Suprapubic skin (tissue), 4 donors: ENCODE measurements at places on chromosomes 1 and 21.

DNA sequence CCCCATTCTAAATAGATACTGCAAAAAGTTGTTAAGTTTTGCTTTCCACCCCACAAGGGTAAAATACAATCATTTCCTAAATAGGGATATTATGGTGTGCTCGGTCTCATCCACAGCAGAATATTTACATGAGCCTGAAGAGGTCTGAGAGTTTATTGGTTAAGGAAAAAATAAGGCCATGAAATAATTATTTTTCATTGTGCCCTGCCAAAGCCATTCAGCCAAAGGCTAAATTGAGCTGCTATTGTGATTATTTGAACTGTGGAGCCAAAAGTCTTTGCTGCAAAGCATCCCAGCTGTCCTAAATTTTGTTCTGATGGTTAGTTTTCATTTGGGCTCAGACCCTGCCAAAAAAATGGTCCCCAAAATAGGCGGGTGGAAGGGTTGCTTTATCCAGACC is 298.7 kb upstream of the ESRRG start:
- no peak for DNase-seq

DNA sequence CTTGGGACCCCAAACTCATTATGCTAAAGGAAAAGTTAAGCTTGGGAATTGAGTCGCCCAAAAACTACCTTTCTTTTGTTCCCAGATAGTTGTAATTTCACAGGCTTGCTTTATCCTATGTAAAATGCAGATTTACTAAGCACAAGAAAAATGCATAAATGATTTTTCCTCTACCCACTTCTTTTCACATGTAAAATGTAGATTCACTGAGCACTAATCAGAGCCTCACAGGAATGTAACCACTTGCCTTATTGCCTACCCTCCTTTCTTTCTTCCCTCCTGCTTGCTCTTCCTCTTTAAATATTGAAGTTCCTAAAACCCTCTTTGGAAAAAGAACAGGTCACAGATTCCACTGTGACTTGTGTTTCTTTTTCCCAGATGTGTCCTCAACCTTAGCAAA is 18.3 kb downstream of the CAPN8 start:
- DNase-seq: no peak

DNA sequence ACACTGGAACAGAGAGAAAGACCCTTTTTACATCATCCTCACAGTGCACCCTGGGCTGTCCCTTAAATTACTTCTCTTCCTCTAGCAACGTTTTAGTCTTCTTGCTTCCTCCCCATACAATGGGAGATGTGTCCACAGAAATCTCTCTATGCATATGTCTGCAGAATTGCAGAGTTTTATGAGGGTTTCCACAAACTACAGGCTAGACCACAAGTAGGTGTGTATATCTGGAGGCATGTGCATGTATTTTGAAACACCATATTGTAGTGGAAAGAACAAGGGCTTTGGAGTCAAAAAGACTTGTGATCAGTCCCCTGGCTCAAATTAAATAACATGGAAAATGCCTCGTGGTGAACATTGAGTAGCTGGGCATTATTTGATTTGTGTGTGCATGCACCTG is 121.3 kb upstream of the IPO9 start:
- no peak for DNase-seq

GRCh38 chr1:21612057-21612456 is 57.1 kb downstream of the RAP1GAP start:
- DNase-seq: no peak

DNA sequence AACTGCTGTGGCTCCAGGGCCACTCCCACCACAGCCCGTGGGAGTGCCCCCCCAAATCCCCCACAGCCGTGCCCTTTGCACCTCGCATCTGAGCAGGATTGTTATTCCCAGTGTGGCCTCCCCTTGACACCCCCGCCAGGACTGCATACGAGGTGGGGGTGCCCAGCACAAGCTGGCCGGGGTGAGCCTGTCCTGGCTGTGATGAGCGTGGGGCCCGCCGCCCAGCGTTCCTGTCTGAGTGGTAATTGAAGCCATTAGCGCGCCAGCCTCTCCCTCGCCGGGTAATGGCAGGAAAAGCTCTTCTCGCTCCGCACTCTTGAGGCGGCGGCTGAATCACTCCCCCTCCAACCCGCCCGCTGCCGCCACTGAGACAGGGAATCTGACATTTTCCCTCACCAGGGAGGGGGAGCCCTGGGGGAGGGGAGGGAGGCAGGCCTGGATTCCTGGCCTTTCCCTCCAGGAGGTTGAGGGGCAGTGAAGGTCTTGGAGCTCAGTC is 27.7 kb downstream of the PTPRF start:
- no peak for DNase-seq

GRCh38 chr1:218079347-218079746 is 205.7 kb upstream of the RRP15 start:
- DNase-seq: no peak

- peak; percentile 54 for DNase-seq
Measured at GRCh38 chr1:17791055-17791390, 35.9 kb downstream of the ACTL8 start.

GRCh38 chr1:68525781-68526180 is 28.9 kb upstream of the DEPDC1 start:
- no peak for DNase-seq

GRCh38 chr1:186829686-186830587 is 1.2 kb downstream of the PLA2G4A start:
- no peak for DNase-seq

DNA sequence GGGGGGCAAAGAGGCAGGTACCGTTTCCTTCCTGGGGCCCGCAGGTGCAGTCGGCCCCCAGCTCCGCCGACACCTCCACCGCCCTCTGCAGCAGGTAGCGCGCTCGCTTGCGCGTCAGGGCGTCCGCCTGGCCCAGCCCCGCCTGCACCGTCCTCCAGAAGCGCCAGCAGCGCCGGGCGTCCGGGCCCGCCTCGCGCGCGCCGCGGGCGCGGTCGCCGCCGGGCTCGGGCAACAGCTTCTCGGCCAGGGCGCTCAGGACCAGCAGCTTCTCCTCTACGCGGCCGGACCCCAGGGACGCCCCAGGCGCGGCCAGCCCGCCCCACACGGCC is 863 bp downstream of the TARBP1 start:
- DNase-seq: no peak

GRCh38 chr1:39886757-39887231 is 3.5 kb upstream of the TRIT1 start:
- DNase-seq: no peak

DNA sequence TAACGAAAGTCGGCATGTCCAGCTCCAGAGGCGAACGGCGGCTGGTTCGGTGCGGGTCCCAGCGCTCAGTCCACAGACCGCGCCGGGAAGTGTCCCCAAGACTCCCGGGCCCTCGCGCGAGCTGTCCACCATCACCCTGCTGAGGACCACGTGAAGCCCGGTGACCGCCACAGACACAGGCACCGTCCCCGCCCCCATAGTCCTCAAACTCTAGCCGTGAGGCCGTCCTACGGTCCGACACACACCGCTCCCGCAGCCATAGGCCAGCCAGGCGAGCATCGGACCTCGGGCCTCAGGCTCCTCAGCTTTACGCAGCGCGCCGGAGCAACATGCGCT is 535 bp downstream of the SETD4 start:
- no peak for DNase-seq

GRCh38 chr1:243898278-243898677 is 48.2 kb upstream of the AKT3 start:
- DNase-seq: no peak

DNA sequence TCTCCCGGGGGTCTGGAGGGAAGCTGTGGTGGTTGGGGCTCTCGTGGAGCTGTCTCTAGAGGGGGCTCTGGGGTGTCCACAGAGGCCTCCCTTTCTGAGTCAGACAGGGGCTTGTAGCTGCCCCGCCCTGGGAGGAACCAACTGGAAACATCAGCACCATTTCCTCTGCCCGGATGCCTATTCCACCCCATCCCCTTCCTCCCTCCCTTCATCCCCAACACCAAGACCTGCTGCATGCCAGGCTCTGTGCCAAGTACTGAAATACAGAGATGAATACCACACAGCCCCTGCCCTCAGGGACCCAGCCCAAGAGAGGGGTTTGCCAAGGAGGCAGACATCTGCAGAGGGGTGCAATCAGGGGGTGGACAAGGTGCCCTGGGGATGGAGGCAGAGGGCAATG is 125.6 kb upstream of the ADAR start:
- DNase-seq: no peak

GRCh38 chr1:98340511-98340910 is 321.0 kb upstream of the SNX7 start:
- DNase-seq: no peak

DNA sequence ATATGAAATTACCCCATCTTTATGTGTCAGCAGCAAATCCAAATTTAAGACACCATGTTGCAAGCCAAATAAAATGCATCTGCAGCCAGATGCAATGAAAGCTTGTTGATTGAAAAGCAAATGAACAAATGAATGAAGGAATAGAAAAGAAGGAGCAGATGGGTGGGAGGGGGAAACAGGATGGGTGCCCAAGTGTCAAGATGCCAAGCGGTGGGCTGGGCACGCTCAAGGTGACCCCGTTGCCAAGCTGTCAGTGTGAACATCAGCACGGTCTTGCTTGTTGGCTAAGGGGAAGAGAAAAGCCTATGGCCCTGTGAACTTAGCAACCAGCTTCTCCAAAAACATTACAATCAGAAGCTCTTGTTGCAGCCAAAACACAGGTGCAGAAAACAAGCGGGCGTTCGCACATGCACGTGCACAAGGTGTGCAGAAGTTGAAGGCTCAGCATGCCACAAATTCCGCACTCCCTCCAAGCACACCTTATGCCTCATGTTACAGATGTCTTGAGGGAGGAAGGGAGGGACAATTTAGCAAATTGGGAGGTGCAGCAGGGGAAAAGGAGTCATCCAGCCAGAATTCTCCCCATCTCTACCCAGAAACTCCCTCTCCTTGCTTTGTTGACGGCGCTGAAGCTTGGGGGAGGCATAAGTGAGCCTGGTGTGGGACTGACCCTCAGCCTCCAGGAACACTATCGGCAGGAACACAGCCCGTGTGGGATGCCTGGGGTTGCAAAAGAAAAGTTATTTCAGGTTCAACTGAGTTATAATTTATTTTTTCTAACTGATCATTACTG is 62.4 kb downstream of the HIVEP3 start:
- DNase-seq: no peak

GRCh38 chr1:113813218-113813617 is 942 bp upstream of the RSBN1 start:
- DNase-seq: peak; percentile 60

DNA sequence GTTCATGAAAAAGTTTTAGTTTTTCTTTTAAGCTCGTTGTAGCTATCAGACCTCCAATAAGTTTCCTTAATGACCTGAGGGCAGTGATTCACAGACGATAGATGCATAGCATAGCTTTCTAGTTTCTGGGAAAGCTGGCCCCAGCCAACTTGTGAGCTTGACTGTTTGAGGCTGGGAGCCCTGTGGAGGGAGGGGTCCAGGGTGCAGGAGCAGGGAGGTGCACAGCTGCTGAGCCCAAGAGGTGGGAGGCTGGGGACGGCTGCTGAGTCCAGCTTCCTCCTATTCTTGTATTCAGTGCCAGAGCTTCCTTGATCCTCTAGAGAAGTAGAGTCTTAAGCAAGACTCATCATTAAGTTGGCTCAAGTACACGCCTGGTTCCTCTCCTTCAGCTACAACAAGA is 11.0 kb upstream of the AVPR1B start:
- DNase-seq: no peak
